ENCODE measurements at places on chromosomes 6 and 20.

DNA sequence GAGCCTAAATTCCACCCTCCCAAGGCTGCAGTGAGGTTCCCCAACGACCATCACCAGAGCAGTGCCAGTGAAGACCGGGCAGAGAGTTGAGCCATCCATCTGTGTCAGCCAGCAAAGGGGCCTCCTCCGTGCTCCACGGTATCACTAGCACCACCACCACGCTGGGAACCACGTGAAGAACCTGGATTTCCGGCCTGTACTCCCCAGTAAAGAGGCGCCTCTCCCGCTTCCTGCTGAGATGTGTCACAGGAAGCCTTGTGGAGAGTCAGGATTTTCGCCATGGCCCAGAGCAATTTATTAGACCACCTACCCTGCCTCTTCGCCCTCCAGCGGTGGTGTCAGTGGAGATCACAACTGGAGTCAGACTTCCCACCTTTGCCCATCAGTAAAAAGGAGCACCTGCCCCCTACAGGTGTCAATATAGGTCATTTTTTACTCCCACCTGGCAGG, 28.8 kb downstream of the CPXM1 start:
- DNase-seq, result no peak

- no peak for DNase-seq
These were observed 490.4 kb downstream of the CDKAL1 start for GRCh38 chr6:21024616-21025015.

DNA sequence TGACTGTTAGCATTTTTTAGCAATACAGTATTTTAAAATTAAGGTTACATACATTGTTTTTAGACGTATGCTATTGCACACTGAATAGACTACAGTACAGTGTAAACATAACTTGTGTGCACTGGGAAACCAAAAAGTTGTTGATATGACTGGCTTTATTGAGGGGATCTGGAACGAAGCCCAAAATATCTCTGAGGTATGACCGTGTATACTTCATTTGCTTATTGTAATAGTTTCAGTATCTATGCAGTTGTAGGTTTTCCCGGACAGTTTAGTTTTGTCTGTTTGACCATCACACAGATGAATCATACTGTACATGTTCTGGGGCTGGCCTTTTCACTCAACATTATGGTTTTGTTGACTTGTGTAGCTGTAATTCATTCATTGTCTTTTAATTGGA, 6.9 kb upstream of the ZBTB12 start:
- DNase-seq, result no peak

DNA sequence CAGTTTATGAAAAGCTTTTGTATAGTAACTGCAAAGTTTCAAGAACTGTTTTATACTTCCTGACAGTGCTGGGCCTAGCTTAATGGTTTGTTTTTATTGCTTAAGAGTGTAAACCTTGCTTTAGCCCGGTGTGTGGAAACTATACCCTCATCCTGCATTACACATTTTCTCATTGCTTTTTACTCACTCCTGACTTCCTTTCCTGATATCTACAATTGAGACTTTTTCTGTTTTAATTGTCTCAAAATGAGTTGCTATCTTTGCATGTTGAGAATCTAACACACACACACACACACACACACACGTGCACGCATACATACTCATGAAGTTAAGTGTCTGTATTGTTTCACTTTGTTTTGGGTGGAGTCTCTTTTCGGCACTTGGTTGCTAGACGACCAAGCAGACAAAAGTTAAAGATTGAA, 16.7 kb downstream of the BMP2 start:
- DNase-seq, result no peak

- no peak for DNase-seq
These were observed 438.7 kb upstream of the JARID2 start for GRCh38 chr6:14807130-14807529.

GRCh38 chr6:1285956-1286355, 25.9 kb upstream of the FOXQ1 start:
- DNase-seq, result no peak

DNA sequence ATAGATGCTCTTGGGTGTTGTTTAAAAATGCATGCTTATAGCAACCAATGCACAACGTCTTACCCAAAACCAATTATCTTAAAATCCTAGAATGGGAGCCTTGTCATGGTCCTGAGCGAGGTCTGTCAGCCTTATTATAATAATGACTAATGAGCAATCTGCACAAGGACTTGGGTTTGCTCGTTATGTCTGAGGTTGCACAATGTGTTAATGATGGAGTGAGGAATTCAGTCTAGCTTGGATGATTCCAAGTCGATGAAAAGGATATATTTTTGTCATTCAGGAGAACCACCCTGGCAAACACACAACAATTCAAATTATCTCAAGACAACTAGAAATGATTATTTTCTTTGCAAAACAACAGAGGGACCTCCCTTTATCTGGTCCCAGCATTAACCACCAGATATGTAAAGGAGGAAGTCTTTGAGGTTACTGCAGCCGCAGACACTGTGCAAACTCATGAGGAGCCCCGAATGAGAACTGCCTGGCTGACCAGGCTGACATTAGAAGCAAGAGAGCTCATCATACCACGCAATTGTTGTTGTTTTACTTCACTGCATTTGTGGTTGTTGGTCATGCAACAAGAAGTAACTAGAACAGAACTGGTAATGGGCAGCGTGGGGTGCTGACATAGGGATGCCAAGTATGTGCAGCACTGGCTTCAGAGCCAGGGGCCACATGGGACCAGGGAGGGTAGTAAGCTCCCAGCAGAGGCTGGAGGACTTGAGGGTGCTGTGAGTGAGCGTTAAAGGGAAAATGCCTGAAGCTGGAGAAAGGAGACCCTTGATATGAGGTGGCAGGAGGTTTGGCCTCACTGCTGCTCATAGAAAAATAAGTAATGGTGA, 488.3 kb downstream of the CDH26 start:
- DNase-seq, result no peak

GRCh38 chr20:1877609-1878200, 17.5 kb upstream of the SIRPA start:
- no peak for DNase-seq

DNA sequence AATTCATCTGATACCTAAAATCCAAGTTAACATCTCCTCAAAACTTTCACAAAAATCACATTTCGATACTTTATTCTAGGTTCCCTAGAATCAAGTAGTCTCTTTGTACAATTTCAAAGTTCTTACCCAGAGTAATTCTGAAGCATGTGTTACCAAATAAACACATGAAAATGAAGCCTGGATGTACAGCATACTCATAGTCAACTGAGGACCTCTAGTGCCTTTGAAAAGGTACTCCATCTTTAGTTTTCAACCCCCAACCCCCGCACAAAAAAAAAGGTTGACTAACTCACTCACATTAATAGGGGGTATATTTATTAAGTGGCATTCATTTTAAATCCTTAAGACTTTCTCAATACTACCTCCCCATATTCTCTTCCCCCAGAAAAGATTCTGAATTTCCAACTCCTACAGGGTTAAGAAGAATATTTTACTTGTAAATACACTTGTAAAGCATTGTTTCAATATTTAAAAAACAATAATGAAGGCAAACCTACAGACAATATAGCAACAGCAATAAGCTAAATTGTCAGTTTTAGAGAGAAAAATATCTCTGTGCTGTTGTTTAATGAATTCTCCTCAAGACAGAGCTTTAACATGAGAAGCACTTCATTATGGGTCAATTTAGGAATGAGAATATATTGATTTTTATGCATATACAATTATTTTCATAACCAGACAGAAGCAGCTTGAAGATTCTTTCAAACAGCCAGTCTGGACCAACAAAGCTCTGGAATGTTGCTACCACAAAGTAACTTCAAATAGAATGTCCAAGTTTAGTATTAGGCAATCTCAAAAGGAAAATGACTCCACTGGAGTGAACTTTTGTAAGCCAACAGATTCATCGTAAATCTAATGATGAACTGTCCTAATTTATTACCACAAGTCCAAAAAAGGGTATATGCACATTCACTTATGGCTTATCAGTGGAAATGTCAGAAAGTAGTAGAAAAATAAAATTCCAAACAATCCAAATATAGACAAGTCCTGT, 3.3 kb downstream of the PLN start:
- DNase-seq, result no peak

DNA sequence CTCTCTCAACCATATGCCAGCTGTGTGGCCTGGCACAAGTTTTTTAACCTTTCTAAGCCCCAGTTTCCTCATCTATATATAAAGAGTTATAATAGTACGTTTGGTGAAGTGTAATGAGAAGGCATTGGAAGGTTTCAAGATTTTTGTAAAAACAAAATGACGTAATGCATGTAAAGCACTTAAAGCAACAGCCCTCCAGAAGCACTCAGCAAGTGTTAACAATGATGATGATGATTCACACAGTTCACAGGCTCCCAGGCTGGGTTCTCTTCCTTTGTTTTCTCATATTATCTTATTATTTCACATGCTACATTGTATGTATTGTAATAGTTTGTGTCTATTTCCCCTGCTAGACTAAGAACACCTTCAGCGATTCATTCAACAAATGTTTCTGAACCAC, 6.2 kb downstream of the CEP250 start:
- DNase-seq, result no peak

DNA sequence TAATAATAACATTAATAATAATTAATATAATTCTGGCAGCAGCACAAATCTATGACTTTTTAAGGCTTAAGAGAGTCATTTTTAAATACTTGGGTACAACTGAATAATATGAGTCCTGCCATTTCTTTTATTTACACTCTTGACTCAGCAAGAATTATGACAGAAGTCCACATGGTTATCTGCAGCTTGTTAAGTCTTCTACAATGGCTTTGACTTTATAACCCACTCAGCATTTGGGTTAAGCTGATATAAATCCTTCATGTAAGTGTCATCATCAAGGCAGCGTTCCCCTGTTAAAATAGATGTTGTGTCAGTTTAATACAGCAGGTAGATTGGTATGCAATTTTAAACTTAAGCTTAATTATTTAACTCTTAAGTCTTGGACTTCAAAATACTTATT, 131.7 kb downstream of the ARHGAP18 start:
- DNase-seq, result no peak

DNA sequence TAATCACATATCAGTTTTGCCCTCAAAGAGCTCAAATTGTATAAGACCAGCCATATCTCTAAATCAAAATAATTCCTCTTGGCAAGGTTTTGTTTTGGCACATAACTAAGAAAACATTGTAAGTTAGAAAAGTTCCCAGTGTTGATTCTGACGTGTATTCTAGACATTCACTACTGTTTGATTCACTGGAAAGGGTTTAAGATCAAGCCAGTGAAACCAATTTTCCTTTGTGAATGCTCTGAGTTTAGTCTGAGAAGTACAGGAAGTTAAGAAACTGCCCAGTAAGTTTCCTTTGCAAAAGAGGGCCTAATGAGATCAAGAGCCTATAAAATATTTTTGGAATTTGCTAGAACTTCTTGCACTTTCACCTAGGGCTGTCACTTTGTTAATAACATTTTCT, 143.0 kb downstream of the FNDC1 start:
- DNase-seq, result no peak

DNA sequence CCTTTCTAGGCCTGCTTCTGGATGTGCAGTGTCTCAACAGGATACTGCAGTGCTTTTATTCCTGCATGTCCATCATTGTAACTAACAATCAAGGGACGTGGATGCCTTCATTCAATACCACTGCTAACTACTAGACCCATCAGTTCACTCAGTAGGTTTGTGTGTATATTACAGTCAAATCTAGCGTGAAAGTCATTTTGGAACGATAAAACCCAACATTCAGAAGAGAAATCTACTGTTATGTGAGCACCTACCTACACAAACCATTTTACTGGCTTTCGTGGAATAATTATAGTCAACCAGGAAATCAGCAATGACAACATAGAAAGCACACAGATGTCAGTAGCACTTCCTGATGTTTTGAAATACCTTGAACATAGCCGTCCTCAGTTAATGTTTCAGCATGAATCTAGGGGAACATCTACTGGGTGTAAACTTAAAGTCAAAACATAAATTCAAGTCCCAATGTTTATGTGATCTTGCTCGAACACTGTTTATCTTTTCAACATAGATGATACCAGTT, 270.6 kb downstream of the FARS2 start:
- no peak for DNase-seq

GRCh38 chr6:138465007-138465645, 34.2 kb downstream of the NHSL1 start:
- no peak for DNase-seq

- DNase-seq, result no peak
These were observed 34.0 kb downstream of the NT5E start for GRCh38 chr6:85483846-85484245.

DNA sequence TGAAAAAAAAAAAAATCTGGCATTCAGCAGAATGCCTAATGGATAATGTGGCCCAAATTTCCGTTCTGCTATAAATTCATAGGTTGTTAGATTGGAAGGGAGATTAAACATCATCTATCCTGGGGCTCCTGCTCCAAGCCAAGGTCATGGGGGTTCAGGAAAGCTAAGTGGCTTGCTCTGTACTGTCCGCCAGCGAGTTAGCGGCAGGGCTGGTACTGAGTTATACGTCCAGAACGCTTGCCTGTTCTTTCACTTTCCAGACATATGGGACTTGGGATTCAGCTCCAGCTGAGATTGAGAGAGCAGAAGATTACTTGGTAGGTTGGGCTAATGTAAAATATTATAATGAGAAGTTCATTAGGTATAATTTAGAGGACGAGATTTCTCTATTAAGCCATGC, 858 bp downstream of the RWDD1 start:
- DNase-seq, result no peak

DNA sequence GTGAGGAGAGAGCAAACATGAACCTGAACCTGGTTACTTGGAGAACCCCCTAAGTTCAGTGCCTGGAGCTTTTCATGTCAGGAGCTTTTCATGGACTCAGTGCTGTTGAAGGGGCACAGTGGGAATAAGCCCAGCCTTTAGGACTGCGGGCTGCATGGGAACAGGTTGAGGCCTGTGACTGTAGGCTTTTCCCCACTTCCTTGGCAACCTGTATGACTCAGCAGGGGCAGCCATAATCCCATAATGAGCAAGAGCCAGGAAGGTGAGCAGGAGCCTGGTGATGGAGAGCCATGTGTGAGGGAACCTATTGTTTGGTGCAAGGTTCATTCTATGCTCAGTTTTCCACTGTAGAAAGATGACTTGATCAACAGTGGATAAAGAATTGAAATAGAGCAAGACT, 23.4 kb downstream of the MEP1A start:
- DNase-seq, result no peak

- DNase-seq, result no peak
These were observed 38.5 kb downstream of the PLCG1 start for GRCh38 chr20:41175727-41176330.

DNA sequence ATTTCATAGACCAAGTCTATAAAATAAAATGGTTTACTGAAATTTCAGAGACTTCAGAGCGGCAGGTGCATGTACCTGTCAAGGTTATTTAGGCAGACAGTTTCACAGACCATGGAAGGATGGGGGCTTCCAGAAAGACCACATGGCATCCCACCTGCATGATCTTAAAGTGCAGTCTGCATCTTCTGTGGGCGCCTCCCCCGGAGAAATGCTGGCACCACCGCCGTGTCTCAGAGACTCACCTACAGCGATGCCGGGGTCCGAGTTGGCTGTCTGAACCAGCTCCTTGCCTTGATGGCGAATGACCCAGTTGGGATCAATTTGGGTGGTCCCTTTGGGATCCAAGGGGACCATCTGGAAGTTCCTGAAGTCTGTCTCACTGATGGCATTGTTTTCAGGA, 30.6 kb downstream of the THBS2 start:
- no peak for DNase-seq
